Bronchial epithelial cell (primary cell): ENCODE measurements at places on chromosomes 7 and 10. TPM values are rescaled to one million over a fixed set of nuclear protein-coding genes. Genes with fewer than 3 reads are reported as not detected.

DNA sequence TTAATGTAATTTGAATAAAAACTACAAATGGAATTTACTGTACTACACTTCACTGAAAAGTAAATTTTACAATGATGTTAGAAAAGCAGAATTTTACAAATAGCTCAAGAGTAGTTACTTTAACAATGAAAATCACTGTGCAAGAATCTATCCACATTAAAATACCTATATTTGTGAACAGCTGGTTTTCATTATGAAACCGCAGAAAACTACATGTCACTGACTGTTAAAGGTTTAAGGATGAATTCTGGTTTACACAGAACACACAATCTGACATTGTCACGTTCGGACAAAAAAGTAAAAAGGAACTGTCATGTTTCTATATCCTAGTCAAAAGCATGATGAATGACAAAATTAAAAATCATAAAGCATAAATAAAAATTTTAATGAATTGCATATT is 415.3 kb upstream of the PRKCQ start:
- DNase-seq: no peak

DNA sequence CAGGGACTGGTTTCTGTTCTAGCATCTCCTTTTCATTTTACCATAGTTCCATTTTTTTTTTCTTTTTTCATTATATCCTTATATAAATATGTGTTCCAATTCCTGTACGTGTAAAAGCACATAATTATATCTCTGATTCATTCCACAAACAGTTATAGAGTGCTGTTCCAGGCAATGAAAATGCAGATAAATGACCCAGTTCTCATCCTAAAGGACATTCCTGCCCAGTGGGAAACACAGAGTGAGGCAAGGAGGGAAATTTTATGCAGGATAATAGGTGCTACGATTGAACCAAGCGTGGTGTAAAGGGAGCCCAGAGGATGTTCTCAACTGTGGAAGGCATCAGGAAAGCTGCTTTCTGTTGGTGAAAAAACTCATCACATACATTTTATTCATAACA is 408.1 kb downstream of the GATA3 start:
- DNase-seq: peak; percentile 17

DNA sequence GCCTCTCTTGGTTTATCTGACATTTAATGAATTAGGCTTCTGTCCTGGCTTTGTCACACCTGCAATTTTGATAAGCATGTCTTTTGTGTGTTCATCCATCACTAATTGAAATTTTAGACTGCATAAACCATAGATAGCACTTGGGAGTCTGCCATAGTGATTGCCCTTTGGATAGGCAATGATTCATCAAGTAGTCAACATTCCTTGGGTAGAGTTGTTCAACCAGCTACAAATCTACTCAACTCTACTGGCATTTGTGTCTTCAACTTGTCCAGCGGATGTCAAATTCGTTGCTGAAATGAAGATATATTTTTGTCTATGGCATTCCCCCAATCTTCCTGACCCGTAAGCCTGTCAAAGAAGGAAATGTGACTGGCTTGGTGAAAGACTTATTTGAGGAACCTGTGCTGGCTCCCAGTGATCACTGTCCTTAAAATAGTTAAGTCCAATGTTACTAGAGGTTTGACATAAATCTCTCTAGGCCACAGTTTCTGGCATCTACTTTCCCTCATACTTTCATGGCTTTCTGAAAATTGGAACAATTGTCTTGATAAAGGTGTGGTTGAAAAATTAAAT is 33.7 kb upstream of the CREB5 start:
- peak; percentile 66 for DNase-seq

DNA sequence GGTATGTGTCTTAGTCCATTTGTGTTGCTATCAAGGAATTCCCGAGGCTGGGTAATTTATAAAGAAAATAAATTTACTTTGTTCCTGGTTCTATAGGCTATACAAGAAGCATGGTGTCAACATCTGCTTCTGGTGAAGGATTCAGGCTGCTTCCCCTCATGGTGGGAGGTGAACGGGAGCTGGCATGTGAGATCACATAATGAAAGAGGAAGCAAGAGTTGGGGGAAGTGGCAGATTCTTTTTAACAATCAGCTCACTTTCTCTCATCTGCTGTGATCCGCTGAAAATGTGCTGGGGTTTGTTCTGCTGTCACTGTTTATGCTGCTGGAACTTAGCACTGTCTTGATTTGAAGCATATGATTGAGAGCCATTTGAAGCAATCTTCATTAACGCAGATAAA is 730.0 kb upstream of the SORCS1 start:
- no peak for DNase-seq

Gene PDAP1
- total RNA-seq: 38.2 and 45.1 TPM in 2 replicates

Gene WNT16
- total RNA-seq: not detected in 2 replicates

Gene XRCC2
- 0.26 TPM in 2 replicates for total RNA-seq

Gene ATOH7
- total RNA-seq: under 0.01 TPM in 1 of 2 replicates, not detected in the other

Gene TMEM26
- under 0.01 TPM in 1 of 2 replicates, not detected in the other for total RNA-seq

Gene SLC26A3
- not detected in 2 replicates for total RNA-seq
